ENCODE measurements at places on chromosomes 2 and 18. TPM values are rescaled to one million over a fixed set of nuclear protein-coding genes. Genes with fewer than 3 reads are reported as not detected.

Gene EIF4E2
- total RNA-seq, result 87.5 TPM

Gene C2orf15
- total RNA-seq, result 0.45 TPM

Gene CCBE1
- total RNA-seq, result 5.8 TPM

Gene C2orf80
- not detected for total RNA-seq

Gene CCDC178
- total RNA-seq, result not detected

Gene TTR
- total RNA-seq, result not detected

Gene AMER3
- total RNA-seq, result not detected

Gene RND3
- 55.6 TPM for total RNA-seq

Gene TAF4B
- total RNA-seq, result 5.3 TPM

Gene SIX3
- 0.41 TPM for total RNA-seq

Gene POTEJ
- total RNA-seq, result not detected

Gene MAP4K4
- 75.2 TPM for total RNA-seq

Gene RFTN2
- total RNA-seq, result not detected

Gene REEP1
- total RNA-seq, result 0.57 TPM

Gene GRP
- not detected for total RNA-seq

Gene TCF7L1
- total RNA-seq, result 7.3 TPM

Gene ARHGEF4
- total RNA-seq, result 7.7 TPM

Gene CROCC2
- not detected for total RNA-seq

Gene KIAA2012
- not detected for total RNA-seq

Gene ARHGAP28
- total RNA-seq, result 0.09 TPM

Gene FAHD2A
- 29.1 TPM for total RNA-seq

Gene PLGLB1
- 0.76 TPM for total RNA-seq

Gene APOB
- total RNA-seq, result not detected

Gene MEP1B
- total RNA-seq, result 0.15 TPM

Gene FAM228B
- 2.0 TPM for total RNA-seq

Gene UCN
- total RNA-seq, result 2.2 TPM

Gene DSG4
- total RNA-seq, result 0.02 TPM

Gene FAM161A
- 8.7 TPM for total RNA-seq

Gene TUBA4B
- total RNA-seq, result 0.26 TPM

All from A549 treated with DMSO at 1 μM for 4 hours (cell line).